ENCODE measurements at places on chromosomes 11 and 22. TPM values are rescaled to one million over a fixed set of nuclear protein-coding genes. Genes with fewer than 3 reads are reported as not detected.

GRCh38 chr22:50339945-50340879 lies 2.9 kb upstream of the PPP6R2 start:
- DNase-seq, result peak; percentile 56

Gene C22orf31
- total RNA-seq, result not detected

DNA sequence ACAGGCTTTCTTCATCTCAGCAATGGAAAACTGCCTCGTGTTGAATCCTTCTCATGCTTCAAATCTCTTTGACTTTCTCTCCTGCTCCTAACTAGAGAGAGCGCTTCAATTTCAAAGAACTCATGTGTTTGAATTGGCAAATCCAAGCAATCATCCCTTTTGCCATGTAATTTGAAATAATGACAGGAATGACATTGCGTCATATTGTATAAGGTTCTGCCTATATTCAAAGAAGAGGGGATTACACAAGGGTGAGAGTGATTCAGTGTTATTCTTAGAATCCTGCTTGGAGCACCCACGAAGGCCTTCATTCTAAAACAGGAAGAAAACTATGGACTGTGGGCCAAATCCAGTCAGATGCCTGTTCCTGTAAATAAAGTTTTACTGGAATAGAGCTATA lies 720.6 kb downstream of the JRKL start:
- no peak for DNase-seq

DNA sequence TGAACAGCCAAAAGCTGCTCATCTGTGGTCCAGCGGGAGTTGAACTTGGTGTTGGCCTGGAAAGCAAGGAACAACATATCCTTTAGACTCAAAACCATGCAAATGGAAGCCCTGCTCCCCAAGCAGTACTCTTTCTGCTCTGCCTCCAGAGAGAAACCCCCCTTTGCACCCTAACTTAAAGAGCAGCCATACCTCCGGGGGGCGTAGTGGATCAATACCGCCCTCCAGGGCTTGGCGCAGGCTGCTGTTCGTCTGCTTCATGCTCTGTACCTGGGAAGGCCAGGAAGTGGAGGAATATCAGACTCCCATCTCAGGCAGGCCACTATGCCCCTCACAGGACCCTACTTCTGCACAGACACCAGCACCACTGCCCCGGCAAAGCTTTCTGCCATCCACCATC lies 4.3 kb downstream of the RCOR2 start:
- DNase-seq, result no peak

- DNase-seq, result no peak
These were observed 3.3 kb downstream of the OR52L1 start for GRCh38 chr11:5983443-5983842.

Gene MN1
- 27.2 TPM for total RNA-seq

DNA sequence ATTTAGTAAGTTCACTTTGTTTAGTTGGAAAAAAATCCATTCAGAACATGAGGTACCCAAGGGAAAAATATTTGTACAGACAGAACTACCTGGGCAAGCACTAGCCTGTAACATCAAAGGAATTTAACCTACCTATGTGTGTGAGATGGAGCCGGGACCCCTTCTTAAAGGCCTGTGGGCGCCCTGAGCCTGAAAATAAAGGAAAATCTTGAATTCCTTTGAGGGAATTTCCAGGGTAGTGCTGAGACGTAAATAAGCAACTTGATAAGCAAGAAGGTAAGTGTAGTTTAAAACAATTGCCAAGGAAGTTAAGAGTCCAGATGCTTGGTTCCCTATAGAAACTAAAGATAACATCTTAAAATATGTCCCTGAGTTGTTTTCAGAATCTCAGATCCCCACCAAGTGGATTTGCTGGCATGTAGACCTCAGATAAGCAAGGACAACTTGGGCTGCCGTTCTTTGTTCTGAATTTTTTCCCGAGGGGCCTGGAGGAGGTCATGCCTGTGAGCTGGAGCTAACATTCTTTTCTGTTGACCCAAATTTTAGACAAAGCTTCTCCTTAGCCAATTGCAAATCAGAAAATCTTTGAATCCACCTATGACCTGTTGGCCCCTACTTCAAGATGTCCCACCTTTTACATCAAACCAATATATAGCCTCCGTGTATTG lies 31.0 kb downstream of the MED17 start:
- DNase-seq, result no peak

- no peak for DNase-seq
These were observed 65.2 kb upstream of the CTSC start for GRCh38 chr11:88402784-88403183.

- DNase-seq, result no peak
These were observed 12.9 kb upstream of the CDKN1C start for GRCh38 chr11:2898366-2899079.

GRCh38 chr11:69708736-69709401 lies 5.0 kb upstream of the FGF19 start:
- DNase-seq, result peak; percentile 62

DNA sequence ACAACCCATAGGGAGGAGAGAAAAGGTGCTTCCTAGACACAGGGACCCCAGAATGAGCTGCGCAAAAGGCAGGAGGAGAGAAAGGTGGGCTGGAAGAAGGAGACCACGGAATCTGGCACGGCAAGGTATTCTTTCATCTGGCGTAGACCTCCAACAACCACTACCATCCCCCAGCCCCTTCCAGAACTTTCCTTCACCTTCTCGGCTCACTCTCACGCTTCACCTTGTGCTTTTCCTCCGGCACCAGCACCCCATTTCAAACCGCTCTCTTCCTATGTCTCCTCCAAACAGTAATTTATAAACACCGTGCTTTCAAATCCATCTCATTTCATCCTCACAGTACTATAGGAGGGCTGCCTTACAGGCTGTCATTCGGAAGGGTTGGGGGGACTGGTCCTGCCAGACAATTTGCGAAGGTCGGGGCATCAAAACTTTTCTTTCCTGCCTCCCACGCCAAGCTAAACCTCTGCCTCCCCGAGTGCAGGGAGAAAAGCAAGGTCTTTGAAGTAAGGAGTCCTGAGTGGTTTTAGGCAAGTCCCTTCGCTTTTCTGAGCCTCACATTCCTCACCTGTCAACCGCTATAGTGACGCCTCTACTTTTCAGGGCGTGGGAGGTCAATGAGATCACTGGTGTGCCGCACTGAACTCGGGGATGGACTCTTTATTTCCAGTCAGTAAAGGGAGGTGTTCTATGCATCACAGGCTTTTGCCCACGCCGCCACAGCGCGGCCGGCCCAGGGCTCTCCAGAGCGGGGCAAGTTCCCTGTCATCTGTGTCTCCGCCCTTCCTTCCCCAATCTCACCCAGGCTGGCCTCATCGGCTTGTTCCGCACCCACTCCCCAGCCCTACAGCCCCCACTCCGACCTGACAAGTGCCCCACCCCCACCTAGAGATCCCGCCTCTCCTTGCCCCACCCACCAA lies 800 bp downstream of the KCTD21 start:
- DNase-seq, result no peak

Gene MS4A6E
- total RNA-seq, result not detected

- no peak for DNase-seq
These were observed 15.8 kb downstream of the CCDC81 start for GRCh38 chr11:86390487-86390886.

DNA sequence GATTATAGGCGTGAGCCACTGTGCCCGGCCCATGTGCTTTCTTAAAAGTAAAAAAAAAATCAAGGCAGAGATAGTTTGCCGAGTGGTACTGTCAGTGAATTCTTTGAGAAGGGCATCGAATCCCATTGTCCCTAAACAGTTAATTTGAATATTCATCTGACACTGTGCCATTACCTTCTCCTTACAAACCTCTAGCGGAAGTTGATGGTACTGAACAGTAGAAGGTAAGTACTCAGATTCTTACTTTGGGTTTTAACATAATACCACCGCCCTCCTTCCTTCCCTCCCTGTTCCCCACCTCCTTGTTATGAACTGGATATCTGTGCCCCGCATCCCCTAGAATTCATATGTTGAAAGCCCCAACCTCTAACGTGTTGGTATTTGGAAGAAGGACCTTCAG lies 58.2 kb upstream of the CLMP start:
- no peak for DNase-seq

Measured in neural progenitor cell (in vitro differentiated cells).